ENCODE measurements at places on chromosomes 3 and 15.

DNA sequence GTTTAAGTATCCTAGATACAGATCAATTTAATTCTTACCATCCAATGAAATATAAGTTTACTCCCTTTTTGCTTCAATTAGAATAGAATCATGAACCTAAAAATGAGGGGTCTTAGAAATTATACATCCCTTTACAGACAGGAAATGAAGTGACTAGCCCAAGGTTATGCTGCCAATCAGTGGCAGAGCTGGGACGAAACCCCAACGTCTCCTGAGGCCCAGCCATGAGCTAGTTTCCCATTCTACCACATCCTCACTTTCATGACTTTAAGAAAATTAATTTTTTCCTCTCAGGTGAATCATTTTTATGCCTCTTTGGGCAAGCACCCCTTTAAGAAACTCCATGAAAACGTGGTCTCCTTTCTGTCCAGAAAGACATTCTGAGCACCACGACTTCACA is 11.2 kb downstream of the LRIG1 start:
- DNase-seq: no peak

DNA sequence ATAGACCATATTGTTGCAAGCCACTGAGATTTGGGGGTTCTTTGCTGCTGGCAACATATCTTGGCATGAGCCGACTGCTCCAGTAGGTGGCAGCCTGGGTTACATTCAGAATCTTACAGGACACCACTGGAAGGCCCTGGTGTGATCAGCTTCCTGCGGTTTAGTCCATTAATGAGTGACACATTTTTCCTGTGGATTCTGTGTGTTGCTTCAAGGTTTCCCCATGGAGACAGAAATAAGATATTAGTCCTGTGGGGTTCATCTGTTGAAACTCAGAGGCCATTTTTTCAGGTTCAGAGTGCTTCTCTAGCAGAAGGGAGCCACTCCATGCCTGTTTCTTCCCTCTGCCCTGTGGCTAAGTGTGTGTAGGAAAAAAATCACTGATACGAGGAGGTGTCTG is 116.2 kb downstream of the MFSD1 start:
- DNase-seq: peak; percentile 90

- DNase-seq: no peak
These were observed 342.9 kb downstream of the CLSTN2 start for GRCh38 chr3:140277886-140278285.

DNA sequence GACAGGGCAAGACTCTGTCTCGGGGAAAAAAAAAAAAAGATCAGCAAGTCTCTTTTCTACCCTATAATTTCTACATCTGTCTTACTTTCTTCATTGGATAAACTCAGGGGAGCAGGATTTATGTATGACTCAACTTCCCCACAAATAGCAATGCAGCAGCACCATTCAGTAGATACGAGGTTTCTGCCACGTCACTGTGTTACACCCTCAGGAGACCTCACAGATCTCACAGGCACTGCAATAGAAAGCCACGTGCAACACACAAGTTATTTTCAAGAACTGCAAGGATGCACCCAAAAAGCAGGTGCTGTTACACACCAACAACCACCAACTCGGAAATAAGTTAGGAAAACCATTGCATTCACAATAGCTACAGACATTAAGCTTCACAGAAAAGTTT is 30.2 kb downstream of the TSPAN3 start:
- DNase-seq: peak; percentile 58

GRCh38 chr15:56760186-56760585 is 26.9 kb upstream of the ZNF280D start:
- DNase-seq: peak; percentile 58

DNA sequence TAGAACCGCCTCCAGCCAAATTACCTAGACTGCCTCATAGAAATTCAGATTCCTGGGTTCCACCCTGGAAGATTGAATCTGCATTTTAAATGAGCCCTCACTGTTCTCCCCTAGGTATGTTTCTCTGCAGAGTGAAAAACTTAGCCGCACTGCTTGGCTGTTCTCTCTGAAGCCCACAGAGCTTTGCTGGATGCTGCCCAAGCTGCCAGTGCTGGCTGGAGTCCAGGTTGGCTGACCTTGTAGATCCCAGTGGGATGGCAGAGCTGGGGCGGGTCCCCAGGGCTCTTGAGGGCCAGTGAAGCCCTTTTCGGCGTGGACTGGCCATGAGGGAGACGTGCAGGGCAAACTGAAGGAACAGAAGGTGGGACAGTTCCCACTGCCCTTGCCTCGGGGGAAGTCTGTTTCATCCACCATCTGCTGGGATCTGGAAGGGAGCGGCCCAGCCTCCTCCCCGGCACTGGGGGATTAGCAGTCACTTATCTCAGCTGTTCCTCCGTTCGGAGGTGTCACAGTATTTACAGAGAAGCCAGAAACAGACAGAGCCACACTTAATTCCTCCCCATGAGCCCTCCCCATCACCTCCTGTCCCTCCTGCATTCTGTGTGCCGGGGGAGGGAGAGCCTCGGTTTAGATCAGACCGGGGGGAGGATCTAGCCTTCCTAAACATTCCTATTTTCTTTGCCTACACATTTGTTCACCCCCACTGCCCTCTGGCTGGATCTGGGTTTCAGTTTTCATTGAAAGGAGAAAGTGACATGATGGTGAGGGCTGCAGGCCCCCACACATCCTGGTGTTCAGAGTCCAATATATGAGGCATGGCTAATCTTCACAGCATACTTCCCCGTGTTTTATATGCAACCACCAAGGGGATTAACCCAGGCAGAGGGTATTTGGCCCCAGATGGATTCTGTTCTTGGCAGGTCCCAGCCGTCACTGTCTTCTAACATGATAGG is 4.1 kb upstream of the ACTC1 start:
- DNase-seq: peak; percentile 46

- DNase-seq: no peak
These were observed 43.6 kb downstream of the RBPMS2 start for GRCh38 chr15:64731805-64732151.

DNA sequence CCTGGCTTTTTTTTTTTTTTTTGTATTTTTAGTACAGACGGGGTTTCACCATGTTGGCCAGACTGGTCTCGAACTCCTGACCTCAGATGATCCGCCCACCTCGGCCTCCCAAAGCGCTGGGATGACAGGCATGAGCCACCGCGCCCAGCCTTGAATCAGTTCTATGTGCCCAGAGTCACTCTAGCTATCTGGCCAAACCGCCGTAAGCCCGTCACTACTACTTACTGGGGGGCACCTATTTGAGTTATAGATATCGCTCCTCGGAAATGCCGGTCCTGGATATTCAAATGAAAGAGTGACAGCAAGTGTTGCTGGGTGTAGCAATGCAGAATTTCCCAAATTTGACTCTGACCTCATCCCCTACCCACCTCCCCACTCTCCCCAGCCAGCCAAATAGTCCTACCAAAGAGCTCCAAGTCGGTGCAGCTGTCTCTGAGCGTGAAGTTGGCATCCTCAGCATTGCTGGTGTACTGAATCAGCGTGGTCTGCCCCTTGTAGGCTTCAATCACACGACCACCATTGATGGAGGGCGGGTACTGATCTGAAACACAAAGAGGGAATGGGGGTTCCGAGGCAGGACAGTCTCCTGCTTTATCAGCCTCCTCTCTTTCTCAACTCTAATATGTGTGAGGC is 38.1 kb downstream of the MUC20 start:
- DNase-seq: no peak

- peak; percentile 34 for DNase-seq
These were observed 6.0 kb downstream of the DIPK2A start for GRCh38 chr3:143977341-143978262.

- no peak for DNase-seq
These were observed 17.1 kb downstream of the LEKR1 start for GRCh38 chr3:156843071-156843808.

DNA sequence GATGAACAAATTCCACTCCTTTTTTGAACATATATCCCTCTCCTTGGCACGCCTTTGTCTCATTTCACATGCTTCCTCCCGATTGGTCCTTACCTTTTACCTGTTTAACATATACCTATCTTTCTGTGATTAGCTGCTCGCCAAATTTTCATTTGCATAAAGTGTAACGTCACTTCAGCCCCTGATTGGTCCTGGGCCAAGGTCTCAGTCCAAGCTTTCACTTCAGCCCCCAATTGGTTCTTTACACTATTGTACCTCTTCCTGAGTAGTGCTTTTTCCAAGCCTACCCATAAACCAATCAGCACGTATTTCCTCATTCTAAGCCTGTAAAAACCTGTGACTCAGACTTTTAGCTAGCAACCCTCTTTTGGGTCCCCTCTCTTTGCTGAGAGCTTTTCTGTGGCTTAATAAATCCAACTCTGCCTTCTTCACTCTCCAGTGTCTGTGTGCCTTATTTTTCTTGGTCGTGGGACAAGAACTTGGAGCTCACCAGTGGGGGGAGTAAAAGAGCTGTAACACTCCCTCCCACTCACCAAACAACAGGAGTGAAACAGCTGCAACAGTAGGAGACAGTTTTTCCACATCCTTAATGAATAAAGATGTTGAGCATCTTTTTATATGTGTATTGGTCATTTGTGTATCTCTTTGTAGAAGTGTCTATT is 584 bp upstream of the XCR1 start:
- DNase-seq: no peak

DNA sequence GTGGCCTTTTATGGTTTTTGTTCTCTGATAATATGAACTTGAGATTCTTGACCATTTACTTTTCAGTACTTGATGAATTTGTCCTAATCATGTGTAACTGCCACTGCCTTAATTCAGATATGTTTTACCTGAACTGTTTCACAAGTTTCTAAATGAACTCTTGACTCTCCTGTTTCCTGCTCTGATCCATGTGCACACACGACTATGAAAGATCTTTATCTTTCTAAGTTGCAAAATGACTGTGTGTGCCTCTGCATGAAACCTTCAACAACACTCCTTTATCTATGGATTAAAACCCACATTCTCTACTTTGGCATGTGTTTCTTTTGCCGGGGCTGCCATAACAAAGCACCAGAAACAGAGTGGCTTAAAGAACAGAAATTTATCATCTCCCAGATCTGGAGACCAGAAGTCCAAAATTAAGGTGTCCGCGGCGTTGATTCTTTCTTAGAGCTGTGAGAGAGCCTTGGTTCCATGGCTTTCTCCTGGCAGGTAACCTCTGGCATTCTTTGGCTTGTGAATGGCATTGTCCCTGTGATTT is 275.0 kb downstream of the ADAMTSL3 start:
- DNase-seq: no peak

DNA sequence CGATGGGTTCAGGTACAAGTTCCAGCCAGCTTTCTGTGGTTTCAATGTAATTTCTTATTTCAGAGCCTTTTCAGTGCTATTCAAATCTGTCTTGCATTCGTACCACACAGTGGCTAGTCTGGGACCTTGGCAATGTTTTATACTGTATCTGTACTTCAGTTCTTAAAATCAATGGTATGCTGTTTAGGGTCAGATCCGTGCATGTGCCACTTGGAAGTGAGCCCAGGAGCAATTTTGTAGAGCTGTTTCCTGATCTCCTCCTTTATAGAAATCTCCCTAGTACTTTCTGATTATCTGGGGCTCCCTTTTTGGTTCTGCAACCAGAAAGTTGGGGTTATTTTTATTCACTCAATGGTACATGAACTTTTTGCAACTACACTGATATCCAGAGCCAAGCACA is 59.5 kb upstream of the NDUFB4 start:
- no peak for DNase-seq

- no peak for DNase-seq
These were observed 56.4 kb downstream of the MINDY4B start for GRCh38 chr3:150848864-150849263.

DNA sequence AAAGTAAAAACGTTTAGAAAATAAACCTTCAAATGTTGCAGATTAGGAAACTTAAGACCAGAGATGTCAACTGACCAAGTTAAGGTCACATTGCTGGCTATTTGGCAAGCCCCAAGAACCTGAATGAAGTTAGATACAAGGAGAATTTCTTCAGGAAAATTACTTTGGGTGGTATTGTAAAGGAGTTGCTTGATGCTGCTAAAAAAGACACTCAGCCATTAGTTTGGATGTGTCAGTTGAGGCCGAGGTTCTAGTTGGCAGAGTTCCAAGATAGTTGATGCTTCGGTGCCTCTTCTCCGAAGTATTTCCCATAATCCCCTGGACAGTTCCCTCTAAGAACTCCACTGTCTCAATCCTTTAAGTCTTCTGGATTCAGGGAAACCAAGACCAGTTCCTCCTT is 24.3 kb downstream of the SIAH2 start:
- DNase-seq: peak; percentile 62

DNA sequence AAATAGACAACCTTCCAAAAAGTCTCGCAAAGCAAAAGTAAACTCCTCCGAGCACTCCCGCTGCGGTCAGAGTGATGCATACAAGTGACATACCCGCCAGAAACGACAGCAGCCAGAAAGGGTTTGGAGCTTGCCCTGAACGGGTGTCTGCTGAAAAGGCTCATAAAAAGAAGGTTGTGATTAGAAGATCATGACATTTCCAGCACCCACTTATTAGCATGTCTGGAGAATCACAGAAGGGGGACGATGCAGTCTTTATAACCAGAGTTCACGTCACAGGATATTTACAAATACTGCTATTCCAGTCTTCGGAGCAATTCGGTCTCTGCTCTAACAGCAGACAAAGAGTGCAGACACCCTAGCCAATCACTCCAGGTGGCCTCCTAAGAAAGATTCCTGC is 59.1 kb upstream of the FRMD4B start:
- no peak for DNase-seq

GRCh38 chr15:78808550-78808949 is 2.7 kb downstream of the ADAMTS7 start:
- DNase-seq: peak; percentile 36

DNA sequence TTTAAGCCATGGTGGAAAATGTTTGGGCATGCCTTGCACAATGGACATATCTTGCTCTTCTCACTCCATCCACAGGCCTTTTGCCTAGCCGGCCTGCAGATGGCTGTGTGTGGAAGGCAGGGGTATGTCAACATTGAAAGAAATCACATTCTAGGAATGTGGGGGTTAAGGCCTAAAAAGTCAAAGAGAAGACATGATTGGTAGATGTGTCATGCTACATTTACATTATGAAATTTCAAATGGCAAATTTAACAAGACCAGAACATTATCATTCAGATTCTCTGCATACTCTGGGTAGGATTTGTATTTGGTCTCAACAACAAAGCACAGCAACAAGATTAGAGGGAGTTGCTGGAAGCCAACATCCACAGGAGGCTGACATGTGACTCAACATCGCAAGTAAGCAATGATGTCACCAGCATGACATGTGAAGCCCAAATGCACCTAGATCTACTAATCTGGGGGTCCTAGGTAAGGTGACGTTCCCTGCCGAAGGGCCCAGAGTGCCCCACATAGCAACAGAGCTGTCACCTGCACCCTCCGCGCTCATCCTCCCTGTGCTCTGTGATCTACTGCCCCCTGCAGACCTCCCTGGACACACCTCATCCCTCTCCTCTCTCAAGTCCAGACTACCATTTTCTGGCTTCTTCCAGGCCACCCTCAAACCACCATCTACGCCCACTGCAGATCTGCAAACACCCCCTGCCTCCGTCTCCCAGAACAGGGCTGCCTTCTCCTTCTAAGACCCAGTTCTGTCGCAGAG is 39.4 kb downstream of the CLDN18 start:
- DNase-seq: peak; percentile 71

GRCh38 chr15:81297603-81298575 is 26.1 kb downstream of the STARD5 start:
- DNase-seq: no peak

Data from fibroblast of skin of right biceps (primary cell).